ENCODE measurements at places on chromosomes 13 and 19.
A peak's percentile ranks its signal among the peaks of the same experiment; 100 is the strongest.

- DNase-seq = no peak
Measured at GRCh38 chr13:41471785-41472184, 14.4 kb downstream of the RGCC start.

DNA sequence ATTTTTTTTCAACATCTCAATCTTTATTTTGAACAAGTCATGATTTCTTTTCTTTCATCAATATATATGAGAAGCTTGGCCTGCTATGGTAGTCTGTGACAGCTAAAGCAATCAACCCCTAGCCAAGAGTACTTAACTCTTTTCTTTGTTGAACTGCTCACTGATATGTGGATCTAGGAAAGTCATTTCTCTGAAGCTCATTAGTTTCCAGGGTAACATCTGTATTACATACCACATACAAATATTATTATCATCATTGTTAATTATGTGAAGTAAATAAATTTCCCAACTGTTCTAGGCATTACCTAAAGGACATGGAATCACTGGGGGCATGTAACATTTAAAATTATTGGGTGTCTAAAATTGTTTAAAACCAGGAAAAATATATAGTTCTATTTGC, 267.3 kb downstream of the DCT start:
- no peak for DNase-seq

DNA sequence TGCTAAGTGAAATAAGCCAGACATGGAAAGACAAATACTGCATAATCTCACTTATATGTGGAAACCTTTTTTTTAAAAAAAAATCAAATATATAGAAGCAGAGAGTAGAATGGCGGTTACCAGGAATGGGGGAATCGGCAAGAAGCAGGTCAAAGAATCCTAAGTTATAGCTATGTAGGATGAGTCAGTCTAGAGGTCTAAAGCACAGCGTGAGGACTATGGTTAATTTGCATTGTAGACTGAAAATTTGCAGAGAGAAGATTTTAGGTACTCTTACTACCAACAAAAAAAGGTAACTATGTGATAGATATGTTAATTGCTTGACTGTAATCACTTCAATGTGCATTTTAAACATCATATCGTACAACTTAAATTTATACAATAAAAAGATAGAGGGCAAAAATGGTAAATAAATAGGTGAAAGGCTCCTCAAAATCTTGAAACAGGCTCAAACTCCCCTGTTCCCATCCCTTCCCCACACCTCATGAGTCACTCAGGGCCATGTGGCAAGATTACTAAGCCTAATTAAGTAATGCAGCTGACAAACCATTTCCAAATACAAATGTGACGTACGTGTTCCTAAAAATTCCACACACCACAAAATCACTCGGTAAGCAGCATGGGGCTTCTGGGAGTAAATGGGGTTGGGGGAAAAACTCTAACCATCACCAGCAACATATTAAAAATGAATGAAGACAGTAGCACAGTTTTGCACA, 159.0 kb downstream of the USP12 start:
- DNase-seq = no peak

- DNase-seq = peak; percentile 34
Measured at GRCh38 chr19:4172861-4173473, 9.4 kb downstream of the SIRT6 start.

GRCh38 chr19:29495901-29496441, 29.8 kb upstream of the VSTM2B start:
- DNase-seq = no peak

DNA sequence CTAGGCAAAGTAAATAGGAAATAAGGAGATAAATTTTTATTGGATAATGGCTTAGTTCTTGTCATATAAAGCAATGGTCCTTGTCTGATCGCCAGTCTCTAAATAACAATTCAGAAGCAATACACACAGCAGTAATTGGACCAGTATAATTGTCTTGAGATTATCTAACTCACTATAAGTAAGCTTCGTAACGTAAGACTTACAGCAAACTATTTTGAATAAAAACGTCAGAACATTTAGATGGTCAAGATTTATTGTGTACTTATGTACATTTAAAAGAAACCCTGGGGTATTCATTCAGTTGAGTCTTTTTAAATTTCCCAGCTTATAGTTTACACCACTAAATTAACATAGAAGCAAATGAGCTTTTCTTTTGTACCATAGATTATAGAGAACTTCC, 20.2 kb upstream of the TRPC4 start:
- DNase-seq = no peak

DNA sequence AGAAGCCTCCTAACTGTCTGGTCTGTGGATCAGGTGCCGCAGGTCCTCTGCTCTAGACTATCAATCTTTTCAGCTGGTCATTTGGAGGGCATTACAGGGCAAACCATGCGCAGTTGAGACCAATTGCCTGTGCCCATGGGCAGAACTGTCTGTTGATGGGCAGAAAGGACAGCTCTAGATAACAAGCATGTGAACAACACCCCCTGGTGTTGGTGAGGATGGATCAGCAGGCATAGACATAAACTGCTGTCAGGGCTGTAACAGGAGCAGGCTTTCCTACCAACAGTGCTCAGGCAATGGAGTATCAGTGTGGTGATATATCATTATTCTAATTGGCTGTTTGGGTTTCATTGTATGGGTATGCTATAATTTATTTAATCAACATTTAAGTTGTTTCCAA, 104.7 kb upstream of the KL start:
- DNase-seq = no peak

DNA sequence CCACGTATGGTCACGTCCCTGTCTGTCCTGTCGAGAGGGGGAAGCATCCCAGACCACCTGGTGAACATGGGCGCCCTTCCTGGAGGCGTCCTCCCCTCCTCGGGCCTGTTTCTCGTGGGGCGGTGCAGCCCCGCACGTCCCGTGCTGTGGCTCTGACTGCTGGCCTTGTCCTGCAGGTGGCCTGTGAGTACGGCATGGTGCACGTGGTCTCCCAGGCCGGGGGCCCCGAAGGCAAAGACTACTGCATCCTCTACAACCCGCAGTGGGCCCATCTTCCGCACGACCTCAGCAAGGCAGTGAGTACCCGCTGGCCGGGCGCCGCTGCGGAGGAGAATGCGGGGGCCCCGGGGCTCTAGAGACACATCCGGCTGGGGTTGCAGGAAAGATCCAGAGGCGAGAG, 5.9 kb downstream of the SPPL2B start:
- no peak for DNase-seq

- DNase-seq = no peak
Measured at GRCh38 chr19:15622991-15623390, 8.0 kb downstream of the CYP4F8 start.

GRCh38 chr19:38139122-38139521, 84.9 kb downstream of the DPF1 start:
- no peak for DNase-seq

DNA sequence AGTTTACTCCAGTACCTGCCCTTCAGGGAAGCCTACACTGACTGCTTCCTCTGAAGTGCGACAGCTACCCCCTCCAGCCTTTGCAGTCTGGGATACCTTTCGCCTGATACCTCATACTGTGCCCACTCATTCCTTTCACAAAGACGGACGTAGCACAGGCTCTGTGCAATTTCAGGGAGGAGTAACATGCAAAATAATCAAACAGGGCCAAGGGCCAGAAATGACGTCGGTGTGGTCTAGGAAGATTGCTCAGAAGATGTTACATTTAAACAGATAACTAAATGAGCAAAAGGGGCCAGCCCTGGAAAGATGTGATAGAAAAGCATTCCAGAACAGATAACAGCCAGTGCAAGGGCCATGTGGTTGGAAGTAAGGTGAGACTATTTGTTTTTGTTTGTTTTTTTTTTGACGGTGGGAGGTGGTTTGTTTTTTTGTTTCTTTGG, 6.6 kb upstream of the DDX39A start:
- DNase-seq = no peak

GRCh38 chr19:2038284-2039088, 12.6 kb downstream of the MKNK2 start:
- no peak for DNase-seq

DNA sequence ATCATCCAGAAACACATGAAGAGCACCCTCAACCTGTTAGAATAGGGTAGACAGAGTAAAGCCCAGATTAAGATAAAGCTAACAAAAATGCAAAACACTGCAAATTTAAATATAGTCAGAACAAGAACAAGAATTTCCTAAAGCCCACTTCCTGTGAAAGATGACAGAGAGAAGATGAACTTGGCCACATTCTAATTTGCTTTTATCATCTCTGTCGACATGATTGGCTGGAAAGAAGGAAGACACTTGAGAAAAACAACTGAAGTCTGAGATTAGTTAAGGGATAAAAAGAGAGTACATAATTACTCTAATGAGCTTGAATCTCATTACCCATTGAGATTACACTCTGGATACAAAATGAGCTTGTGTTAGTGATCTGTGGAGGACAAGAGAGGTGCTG, 537.6 kb downstream of the KLF5 start:
- DNase-seq = no peak

DNA sequence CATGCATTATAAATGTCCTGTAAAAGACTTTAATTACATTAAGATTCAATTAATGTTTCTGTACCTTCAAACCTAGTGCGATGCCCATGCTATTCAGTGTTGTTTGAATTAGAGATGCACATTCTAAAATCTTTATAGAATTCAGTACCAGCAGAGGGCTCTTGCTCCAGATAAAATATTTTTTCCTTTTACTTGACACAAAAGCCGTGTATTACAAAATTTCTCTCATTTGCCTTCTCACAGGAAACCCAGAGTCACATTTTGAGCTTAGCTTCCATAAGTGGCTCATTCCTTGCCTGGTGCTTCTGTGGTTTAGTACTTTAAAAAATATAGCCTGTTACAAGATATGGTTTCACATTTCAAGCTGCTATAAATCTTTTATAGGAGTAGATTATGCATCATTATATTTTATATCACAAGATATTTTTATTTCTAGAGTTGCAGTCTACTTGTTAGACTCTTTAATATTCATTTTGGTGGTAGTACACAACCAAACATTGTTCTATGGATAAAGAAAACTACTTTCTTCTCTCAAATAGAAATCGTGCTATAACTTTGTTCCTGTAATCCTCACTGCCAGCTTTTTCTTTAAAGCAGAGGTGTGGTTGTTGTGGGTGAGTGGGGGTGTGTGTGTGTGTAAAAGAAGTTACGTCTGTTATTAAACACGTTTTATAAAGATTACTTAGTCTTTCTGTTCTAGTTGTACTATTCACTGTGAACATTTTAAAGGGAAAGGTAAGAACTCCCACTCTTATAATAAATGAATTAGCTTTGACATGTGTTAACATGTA, 101.4 kb downstream of the RNF17 start:
- no peak for DNase-seq

Measured in stimulated activated CD8-positive, alpha-beta memory T cell treated with anti-CD3 and anti-CD28 coated beads, Interleukin-7, amount 100 ng/mL, for 1 hour (primary cell).